ENCODE measurements at places on chromosomes 2 and 18.

DNA sequence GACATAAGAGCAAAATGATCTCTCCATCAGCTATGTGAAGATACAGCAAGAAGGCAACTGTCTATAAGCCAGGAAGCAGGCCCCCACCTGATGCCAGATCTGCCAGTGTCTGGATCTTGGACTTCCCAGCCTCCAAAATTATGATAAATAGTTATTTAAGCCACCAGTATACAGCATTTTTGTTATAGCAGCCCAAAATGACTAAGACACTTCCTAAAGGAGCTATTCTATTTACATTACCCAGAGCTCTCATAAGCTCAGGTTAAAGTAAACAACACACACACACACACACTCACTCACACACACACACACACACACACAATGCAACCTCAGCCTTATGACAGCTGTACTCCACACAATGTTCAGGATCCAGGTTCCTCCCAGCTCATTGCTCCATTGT, 5.7 kb upstream of the YPEL5 start:
- no peak for DNase-seq

GRCh38 chr2:239724194-239724849, 300.8 kb downstream of the NDUFA10 start:
- no peak for DNase-seq

DNA sequence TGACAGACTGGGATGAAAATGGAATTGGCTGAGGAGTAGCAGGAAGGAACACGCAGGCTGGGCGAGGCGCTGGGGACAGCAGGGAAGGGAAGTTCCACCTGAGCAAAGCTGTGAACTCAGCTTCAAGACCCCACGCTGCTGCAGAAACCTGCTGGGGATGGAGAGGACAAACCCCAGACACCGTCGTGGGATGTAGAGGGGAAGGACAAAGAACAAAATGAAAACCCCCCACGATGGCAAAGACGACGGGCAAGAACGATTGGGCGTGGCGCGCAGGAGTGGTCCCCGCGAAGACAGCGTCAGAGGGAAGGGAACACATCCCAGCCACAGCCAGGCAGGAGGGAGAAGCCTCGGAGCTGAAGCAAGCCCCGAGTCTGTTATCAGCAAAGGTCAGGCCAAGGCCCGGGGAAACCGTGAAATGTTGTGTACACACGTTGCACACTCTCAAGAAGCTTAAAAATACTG, 222.9 kb downstream of the NDUFA10 start:
- DNase-seq: no peak

GRCh38 chr2:40332191-40332826, 119.6 kb downstream of the SLC8A1 start:
- DNase-seq: peak; percentile 15

DNA sequence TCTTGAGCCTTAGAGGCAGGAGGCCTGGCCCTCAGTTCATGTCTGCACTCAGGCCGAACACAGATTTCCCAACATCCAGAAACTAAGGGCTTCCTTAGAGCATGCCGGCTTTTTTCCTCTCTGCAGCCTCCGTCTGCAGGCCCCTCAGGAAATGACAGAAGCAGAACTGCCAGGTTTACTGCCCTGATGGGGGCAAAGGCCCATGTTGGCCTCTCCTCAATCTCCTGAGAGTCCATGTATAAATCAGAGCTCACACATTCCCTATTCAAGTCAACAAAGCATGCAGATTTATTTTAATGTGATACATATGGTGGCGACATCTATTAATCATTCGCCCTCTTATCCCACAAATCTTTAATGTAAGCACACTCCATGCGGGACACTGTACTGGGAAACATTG, 475.6 kb upstream of the HS6ST1 start:
- no peak for DNase-seq

GRCh38 chr18:77001041-77001440, 131.5 kb downstream of the MBP start:
- no peak for DNase-seq

DNA sequence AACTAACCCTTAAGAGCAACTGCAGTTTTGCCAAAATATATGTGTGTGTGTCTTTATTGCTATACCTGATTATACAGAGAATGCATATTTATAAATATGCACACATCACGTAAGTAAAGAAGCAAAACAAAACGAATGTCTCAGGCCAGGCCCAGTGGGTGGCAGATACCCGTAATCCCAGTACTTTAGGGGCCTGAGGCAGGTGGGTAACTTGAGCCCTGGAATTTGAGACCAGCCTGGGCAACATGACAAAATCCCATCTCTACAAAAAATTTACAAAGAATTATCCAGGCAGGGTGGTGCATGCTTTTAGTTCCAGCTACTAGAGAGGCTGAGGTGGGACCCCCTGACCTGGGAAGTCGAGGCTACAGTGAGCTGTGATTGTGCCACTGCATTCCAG, 745.3 kb downstream of the SATB2 start:
- DNase-seq: no peak

DNA sequence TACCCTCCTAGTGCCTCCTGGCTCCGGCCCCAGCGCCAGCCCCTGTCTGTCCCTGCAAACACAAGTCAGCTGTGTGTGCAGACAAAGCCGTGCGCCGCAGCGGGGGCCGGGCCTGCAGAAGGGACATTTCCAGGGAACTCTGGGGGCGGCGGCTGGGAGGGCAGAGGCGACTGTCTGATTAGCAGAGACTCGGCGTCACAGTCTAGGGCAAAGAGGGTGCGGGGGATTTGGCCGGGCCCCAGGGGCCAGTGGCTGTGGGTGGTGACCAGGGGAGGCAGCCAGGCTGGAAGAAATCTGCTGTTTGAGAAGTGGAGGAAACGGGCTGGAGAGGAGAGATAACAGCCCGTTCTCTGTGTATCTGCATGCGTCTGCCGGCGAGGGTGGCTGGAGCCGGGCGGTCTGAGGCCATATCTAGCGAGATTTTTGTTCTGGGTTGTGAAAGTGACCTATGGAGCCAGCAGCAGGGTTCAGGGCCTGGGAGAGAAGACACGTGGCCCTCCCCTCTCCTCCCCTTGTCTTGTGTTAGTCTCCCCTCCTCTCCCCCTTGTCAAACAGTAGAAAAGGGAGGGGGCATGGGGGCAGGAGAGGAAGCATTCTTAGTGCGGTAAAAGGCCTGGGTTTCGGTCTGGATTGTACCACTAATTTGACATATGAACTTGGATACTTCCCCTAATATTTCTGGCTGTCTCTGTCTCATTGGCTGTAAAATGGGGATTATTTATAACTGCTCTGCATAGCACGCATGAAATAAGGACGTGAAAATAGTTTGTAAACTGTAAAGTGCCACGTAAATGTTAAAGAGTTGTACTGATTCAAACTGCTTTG, 169.4 kb downstream of the SMAD7 start:
- peak; percentile 84 for DNase-seq

GRCh38 chr2:206004004-206004693, 81.8 kb downstream of the INO80D start:
- no peak for DNase-seq

Data from hepatic stellate cell (primary cell).